Stimulated activated CD4-positive, alpha-beta T cell treated with anti-CD3 and anti-CD28 coated beads, Interleukin-1b, Interleukin-23, amount 100 ng/mL, for 4 hours (primary cell): ENCODE measurements at places on chromosomes 2 and 18.

GRCh38 chr18:5943514-5943913 lies 48.2 kb upstream of the TMEM200C start:
- no peak for DNase-seq

- DNase-seq: peak; percentile 58
Observed at GRCh38 chr2:118881490-118882129, 34.2 kb upstream of the EN1 start.

GRCh38 chr2:200363279-200363678 lies 56.8 kb downstream of the SPATS2L start:
- no peak for DNase-seq

DNA sequence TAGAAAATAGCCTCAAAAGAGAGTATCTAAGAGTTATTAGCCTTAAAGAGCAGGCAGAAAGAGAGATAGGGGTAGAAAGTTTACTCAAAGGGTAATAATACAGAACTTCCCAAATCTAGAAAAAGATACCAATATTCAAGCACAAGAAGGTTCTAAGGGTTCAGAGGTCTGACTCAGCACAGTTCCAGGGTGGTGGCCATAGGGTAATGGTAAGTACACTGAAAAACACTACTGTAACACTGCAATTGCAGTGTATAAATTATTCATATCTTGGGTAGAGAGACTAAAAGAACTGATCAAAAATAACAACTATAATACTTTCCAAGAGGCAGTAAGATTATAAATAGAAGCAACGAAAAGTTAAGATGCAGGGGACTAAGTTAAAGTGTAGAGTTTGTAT lies 115.2 kb downstream of the ROCK1 start:
- no peak for DNase-seq

DNA sequence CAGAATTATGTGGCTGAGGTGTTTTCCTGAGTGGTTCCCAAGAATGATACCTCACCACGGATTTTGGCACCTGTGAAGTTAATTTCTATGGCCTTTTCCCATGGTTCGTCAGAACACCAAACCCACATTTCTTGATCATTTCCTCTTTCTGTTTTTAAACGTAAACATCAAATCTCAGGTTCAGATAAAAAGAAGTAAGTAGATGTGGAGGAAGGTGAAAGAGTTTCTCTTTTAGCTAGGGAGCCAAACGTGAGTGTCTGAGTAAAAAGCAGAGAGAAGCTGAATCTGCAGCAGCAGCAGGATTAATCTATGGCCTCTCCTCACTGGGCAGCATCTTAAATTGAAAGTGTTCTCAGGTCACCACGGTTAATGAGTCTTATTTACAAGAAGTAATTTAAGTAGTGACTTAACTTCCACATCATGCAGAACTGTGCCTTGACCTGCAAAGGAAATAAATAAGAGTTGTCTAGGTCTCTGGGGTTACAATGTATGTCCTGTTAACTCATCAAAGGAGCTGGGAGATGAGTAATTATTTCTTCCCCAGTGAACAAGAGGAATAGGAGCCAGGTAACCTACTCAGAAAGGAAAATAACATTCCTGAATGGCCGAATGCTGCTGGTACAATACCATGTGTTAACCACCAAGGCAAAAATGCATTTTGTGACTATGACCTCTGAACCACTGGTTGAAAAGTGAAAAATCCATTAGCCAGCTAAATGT lies 139.6 kb upstream of the NETO1 start:
- DNase-seq: no peak

DNA sequence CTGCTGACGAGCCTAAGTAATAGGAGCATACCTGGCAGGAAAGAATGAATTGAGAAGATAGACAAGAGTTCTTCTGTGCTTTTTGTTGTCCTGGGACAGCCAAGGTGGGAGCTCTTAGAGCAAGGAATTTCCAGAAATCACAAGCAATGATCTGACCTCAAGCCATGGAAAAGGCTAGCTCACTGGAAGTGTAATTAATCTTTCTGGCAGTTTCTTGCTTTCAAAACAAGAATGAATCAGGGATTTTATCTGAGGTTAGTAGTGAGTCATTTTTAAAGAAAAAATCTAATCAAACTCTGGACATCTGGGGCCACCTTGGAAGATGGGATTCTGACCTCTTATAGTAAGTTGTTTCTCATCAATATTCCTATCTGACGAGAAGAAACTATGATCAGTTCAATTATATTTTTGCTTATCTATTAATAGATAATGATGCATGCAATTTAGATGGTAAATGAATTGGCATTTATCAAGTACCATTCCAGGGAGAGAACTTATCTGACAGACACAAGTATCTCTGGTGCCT lies 98.0 kb downstream of the ADCYAP1 start:
- DNase-seq: no peak

- DNase-seq: no peak
Observed at GRCh38 chr2:172607379-172607928, 51.6 kb downstream of the PDK1 start.

- DNase-seq: no peak
Observed at GRCh38 chr2:20113986-20114938, 62.8 kb upstream of the LAPTM4A start.

DNA sequence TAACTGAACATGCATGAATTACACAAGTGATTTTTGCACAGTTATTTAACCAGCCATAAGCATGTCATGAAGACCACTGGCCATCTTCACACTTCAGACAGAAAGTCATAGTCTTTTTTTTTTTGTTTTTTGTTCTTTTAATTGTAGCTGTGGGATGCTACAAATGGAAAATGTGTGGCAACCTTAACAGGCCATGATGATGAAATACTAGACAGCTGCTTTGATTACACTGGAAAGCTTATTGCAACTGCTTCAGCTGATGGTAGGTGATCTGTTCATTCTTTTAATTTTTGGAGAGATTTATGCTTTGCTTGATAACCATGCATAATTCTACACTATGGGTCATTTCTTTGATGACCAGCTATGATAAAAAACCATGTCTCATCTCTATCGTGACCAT lies 35.6 kb downstream of the DAW1 start:
- DNase-seq: no peak

- no peak for DNase-seq
Observed at GRCh38 chr2:187995556-187995955, 296.1 kb upstream of the GULP1 start.

- no peak for DNase-seq
Observed at GRCh38 chr2:224413381-224413780, 11.5 kb upstream of the FAM124B start.

- DNase-seq: no peak
Observed at GRCh38 chr18:51226587-51227350, 29.3 kb upstream of the MEX3C start.

- DNase-seq: no peak
Observed at GRCh38 chr2:196244966-196245365, 73.6 kb upstream of the STK17B start.

GRCh38 chr2:10211844-10212422 lies 89.4 kb downstream of the RRM2 start:
- no peak for DNase-seq

DNA sequence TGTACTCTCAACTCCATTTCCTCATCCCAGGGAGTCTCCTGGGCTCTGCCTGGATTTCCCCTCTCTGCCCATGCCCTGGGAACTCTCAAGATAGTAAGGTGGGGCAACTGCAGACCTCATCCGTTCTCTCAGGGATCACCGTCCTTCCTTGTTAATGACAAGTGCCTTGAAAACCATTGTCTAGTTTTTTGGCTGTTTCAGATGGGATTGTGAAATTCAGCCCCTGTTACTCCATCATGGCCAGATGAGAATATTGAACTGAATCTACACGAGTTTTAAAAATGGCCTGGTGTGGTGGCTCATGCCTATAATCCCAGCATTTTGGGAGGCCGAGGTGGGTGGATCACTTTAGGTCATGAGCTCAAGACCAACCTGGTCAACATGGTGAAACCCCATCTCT lies 665 bp upstream of the HRH4 start:
- no peak for DNase-seq

- no peak for DNase-seq
Observed at GRCh38 chr2:61425605-61426155, 45.2 kb downstream of the USP34 start.

- no peak for DNase-seq
Observed at GRCh38 chr2:156908825-156909224, 348.7 kb upstream of the GALNT5 start.

- no peak for DNase-seq
Observed at GRCh38 chr2:240593026-240593702, 6.6 kb downstream of the CAPN10 start.

DNA sequence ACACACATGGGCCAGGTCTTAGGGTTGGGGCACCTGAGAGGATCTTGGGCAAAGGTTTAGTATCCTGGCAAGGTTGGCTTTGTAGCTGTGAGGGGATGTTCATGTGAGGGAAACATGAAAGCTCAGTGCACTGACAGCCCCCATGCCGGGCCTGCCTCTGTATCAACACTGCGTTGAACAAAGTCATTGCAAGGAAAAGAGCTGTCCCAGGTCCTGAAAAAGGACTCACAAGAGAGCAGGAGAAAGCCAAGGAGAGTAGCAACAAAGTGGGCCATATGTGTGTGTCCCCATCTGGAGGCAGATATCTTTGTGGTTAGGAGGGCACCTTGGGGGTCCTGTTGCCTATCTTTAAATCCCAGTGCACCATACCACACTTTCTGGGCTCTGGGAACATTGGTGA lies 237.8 kb upstream of the THSD7B start:
- DNase-seq: no peak

DNA sequence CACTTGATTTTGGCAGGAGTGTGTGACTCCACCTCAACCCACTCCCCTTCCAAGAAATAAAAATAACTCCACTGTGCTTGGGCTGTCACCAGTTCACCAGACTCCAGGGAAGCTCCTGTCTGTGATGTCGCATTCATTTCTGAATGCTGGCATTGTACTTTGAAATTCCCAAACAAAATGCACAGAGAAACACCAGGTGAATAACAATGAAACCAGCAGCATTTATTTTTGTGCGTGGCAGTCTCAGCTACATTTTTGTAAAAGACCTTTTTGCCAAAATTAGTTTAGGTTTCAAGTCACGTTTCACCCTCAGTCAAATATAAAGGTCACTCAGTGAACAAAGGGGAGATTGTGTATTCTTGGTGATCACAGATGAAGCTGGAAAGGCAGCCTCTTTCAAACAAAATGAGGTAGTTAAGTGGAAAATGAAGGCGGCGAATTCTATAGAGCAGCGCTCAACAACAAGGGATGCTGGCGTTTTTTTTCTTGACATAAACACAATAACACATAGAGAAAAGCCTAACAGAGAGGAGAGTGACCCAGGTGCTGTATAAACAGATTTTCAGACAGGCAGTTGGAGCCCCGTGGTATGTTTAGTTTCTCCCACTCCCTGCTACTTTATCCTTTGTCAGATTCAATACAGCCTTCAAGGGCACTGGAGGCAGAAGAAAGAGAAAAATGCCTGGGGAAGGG lies 210.3 kb upstream of the GCFC2 start:
- no peak for DNase-seq

- no peak for DNase-seq
Observed at GRCh38 chr2:234448506-234449184, 48.2 kb downstream of the ARL4C start.

DNA sequence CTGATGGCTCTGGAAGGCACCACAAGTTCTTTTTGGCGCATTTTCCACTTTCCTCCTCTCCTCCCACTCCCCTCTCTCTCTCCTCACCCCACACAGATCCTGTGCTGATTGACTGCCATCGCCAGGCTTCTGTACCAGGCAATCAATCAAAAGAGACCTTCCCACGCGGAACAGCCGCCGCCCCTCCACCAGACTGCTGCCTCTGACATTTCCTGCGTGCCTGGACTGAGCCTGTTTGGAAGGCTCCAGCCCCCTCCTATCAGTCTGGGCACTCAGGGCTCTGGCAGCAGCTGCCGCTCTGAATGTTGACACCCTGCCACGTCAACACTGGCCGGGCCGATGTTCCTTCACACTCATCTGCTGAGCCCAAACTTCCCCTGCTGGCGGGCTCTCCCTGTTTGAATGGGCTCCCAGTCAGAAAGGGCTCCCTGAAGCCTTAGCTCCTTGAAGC lies 467.7 kb downstream of the EPHA4 start:
- no peak for DNase-seq

DNA sequence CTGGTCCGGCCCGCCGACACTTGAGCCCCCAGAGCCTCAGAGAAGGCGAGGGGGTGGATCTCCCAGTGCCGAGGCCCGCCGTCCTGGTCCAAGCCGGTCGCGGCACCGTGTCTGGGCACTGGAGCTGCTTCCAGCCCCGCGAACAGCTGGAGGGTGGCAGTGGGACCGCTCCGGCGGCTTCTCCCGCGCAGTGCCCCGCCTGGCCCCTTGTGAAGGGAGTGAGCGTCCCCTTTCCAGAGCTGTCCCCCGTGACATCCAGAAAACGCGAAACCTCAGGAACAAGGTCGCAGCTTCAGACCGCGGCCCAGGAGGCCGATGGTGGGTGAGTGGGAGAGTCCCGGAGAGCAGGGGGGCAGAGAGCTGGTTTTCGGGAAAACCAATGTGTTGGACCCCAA lies 579 bp upstream of the EMX1 start:
- DNase-seq: no peak

GRCh38 chr18:30457156-30457555 lies 585.4 kb downstream of the DSC3 start:
- DNase-seq: no peak

GRCh38 chr2:114192362-114192761 lies 250.1 kb upstream of the DPP10 start:
- DNase-seq: no peak

DNA sequence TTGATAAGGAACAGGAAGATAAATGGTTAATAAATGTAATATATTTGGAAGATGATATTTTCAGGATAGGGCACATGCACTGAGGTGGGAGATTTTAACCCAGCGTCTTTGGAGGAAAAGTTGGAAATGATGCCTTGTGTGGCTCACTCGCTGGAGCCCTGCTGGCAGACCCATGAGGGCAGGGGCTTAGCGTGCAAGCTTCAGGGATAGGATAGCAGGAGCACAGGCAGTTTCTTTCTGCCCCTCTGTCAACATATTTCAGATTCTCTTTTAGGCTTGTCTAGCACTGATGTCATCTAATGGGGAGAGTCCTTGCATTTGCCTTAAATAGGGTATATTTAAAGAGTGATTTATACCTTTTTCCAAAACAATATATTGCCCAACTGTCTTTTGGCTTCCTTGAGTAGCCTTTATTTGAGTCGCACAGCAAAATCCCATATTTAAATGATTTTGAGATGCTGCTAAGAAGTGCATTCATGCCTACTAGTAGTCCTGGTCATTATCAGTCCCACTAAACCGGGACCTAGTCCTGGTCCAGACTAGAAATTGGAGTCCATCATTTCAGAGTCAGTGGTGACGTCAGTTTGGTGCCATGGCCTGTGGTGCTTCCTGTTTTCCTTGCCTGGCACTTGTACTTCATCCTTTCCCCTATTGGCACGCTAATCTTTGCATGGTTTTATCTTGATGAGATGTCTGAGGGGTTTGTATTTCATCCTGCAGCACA lies 45.8 kb downstream of the SH3RF3 start:
- DNase-seq: no peak

DNA sequence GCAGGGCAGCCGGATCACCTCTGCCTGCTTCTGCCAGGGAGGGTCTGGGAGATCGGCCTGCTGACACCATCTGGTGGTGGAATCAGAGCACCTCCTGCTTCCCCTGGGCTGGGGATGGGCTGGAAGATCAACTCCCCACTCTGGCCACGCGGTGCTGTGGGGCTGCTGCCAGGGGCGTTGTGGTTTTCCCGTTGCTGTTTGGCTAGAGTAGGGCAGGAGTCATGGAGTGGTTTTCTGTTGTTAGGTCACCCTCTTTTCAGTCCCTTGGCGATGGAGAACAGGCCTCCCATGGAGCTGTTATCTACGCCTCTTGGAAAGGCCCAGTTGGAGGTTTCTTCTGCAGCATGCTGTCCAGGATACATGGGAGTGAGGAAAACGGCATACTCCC lies 15.2 kb downstream of the BCL2L11 start:
- no peak for DNase-seq

- no peak for DNase-seq
Observed at GRCh38 chr18:54926593-54927325, 32.5 kb downstream of the CCDC68 start.
